ENCODE measurements at places on chromosomes 6 and 20.

DNA sequence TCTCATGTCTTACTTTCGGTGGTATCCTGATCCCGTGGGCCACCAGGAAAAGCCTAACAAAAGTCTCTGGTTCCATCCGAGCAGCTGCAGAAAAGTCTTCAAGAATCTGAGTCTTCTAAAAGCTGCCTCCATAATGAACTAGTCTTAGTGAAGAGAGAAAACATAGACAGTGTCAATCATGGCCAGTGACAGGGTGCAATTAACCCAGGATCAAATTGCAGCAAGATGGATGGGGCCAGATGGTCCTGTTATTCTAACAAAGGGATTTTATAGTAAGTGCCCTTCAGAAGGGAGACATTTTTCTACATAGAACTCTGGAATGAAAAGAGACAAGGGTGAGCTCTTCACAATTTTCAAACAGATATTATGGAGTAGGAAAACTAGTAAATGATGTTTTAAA lies 281.6 kb upstream of the ZFP64 start:
- no peak for DNase-seq

DNA sequence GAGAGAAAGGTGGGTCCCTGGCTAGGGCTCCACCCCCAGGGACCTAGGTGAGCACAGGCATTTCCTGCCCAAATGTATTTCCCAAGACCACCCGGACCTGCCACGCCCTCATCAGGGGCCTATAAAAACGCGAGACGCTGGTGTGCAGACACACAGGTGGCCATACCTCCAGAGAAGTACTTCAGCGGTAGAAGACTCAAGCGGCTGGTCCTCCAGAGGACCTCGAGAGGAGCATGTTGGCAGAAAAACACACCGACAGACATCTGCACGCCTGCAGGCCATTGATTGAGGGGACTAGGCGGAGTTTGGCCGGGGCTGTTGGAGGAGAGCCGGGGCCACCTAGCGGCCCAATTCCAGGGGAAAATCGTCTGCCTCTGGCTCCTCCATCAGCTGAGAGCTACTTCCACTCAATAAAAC lies 695.8 kb upstream of the MMS22L start:
- DNase-seq, result no peak

GRCh38 chr6:139855671-139856311 lies 481.3 kb upstream of the CITED2 start:
- DNase-seq, result no peak

- DNase-seq, result no peak
Observed at GRCh38 chr6:109008054-109008453, 86.6 kb downstream of the SESN1 start.

DNA sequence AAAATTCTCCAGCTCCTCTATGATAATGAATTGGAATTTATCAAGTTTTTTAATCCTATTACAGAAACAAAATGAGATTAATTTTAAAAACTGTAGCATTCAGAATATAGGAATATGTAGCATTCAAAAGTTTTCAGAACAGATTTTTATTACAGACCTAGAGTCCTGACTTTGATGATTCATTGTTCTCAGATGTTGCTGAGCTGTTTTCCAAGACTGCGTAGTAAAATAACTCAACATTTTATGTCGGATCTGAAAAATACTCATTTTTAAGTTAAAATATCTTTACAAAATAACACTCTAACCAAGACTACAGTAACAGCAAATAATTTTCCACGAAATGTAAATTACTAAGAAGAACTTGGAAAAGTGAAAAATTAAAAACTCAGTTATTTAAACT lies 67.1 kb downstream of the SYCP2 start:
- DNase-seq, result no peak
